Stimulated activated CD8-positive, alpha-beta memory T cell treated with anti-CD3 and anti-CD28 coated beads, Interleukin-15, amount 100 ng/mL, for 24 hours (primary cell): ENCODE measurements at places on chromosomes 12 and 14.

DNA sequence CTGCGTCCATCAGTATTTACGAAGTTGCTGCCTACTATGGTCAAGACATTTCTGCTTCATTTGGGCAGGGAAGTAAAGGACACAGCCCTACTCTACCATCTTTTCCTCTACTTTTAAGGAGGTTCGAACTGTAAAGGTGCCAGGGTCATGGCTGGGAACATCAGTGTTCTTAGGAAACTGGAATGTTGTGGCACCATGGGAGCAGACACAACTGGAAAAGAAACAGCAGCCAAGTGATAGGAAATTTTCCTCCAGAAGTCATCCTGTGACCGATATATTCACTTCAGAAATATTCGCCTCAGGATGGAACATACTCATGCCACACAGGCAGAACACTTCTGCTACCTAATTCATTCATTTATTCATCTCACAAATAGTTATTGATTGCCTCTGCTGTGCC lies 104.4 kb downstream of the ETV6 start:
- DNase-seq: no peak

DNA sequence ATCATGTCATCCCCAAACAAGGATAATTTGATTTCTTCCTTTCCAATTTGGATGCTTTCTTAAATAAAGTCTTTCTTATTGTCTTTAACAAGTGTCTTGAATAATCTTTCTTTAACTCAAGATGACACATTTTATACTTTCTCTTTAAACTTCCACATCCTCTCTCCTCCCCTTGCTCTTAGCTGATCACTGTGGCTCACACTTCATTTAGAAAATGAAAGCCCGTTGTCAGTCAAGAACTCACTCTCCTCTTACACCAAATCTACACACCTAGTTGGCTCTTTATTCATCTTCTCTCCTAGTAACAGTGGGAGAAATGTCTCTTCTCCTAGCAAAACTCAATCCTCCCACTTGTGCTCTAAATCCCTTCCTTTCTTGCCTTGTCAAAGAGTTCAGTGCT lies 10.4 kb upstream of the RMST start:
- no peak for DNase-seq

DNA sequence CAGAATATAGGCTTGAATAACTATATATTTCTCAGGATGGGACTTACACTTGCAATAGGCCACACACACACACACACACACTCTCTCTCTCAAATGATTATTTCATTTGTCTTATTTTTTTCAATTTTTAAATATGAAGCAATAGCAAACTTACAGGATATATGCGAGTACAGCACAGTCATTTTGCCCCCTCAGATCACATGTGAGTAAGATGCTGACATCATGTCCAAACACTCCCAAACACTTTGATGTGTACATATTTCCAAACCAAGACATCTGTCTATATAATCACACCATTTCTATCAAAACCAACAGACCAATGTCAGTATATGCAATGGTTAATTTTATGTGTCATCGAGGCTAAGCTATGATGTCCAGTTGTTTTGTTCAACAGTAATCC lies 1535.9 kb upstream of the FLRT2 start:
- no peak for DNase-seq

- no peak for DNase-seq
Observed at GRCh38 chr14:77041881-77042545, 13.5 kb upstream of the IRF2BPL start.

DNA sequence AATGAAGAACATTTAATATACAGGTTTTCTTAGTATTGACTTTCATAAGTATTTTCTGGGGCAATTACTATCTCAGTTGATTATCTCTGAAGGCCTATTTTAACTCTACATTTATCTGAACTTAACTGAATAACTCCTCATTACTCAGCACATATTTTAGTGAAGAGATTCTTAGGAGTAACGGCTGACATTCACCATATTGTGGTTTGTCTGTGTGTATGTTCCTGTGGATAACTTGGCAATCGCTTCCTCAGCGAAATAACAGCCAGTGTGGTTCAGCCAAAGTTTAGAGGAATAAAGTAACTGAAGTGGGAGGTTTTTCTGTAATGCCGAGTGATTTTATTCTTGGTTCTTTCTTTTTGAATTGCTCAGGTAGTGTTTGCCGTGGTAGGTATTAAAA lies 168.0 kb downstream of the RAD51B start:
- no peak for DNase-seq
